ENCODE measurements at places on chromosomes 5 and 9. TPM values are rescaled to one million over a fixed set of nuclear protein-coding genes. Genes with fewer than 3 reads are reported as not detected.
A peak's percentile ranks its signal among the peaks of the same experiment; 100 is the strongest.

DNA sequence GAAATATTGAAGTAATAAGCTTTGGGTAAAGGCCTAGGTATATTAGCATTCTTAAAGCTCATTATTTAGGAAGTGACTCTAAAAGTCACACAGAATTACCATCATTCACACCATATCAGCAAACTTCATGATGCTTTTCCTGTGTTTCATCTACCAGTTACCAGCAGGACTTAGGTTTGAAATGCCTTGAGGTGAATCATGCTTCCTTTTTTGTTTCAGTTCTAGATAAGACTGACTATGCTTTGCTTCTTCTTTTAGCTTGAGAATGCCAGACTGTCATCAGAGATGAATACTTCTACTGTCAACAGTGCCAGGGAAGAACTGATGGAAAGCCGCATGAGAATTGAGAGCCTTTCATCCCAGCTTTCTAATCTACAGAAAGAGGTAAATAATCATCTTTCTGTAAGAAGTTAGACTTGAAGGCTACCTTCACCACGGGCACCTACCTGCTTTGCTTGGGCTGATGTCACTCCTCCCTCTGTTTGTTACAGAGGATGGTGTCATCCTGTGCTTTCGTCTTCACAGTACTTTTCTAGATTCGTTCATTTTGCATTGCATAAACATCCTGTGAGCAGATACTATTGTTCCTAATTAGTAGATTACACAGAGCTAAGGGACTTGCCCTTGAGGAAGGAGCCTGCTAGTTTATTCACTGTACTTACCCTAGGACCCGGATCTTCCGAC lies 34.7 kb downstream of the LMNB1 start:
- no peak for DNase-seq

DNA sequence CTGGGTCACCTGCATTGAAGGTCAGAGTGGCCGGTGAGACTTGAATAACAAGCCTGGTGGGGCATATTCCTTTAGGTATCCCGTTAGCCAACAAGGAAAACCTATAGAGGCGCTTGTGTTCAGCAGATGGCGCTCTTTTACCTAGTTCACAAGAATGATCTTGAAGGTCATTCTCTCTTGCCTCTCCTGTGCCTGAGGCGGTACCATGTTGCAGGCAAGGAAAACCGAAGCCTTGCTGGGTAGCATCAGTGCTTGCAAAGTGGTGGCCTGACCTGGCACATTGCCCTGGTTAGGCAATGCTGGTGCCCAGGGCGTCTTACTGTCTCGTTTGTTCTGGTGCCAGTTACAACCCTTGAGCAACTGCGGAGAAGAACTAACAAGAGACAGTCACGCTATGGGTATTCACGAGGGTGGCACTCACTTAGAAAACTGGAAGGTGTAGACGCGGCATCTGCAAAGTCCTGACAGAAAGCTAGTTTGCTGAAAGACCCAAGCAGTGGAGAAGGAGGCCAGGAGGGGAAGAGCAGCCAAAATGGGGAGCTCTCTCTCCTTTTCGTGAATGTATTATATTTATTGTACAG lies 56.7 kb downstream of the AOPEP start:
- DNase-seq, result peak; percentile 84

- DNase-seq, result no peak
Measured at GRCh38 chr5:152256580-152256979, 148.5 kb downstream of the NMUR2 start.

DNA sequence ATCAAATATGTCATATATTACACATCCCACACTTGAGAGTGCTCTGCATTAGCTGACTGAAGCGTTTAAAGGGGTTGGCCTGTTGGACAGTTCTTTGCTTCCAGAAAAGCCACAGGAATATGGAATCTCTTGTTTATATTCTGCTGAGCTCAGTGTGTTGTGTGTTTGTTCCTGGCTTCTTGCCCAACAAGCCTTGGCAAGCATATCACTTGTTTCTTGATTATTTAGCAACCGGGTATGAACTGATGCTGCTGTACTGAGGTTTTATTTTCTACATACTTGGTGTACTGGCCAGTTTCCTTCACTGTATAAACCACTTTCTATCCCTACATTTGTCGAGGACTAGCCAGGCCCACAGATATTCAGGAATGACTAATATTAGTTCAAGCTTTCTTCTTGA lies 378.9 kb downstream of the KCTD16 start:
- DNase-seq, result no peak

Gene RANBP6
- total RNA-seq, result 21.6 TPM

DNA sequence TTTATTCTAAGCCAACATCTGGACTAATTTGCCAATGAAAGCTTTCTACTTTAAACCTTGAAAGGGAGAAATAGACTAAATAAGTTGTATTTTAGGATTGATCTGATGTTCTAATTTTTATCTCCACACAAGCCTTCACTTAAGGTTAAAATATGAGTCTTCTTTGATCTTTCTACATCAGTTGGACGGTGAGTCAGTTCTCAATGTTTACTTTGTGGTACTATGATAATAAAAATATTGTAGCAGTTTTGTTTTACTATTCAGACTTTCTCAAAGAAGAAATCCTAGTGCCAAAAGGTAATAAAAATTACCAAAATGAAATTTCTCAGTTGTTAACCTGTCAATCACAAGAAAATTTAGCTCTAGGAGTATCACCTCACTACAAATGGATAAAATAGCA lies 203.5 kb upstream of the RGMB start:
- DNase-seq, result no peak

Gene TRIM7
- 6.4 TPM for total RNA-seq

GRCh38 chr5:120304663-120305062 lies 159.4 kb upstream of the PRR16 start:
- DNase-seq, result no peak

Gene ISOC1
- total RNA-seq, result 73.7 TPM

GRCh38 chr5:126460977-126461376 lies 37.8 kb downstream of the GRAMD2B start:
- no peak for DNase-seq

DNA sequence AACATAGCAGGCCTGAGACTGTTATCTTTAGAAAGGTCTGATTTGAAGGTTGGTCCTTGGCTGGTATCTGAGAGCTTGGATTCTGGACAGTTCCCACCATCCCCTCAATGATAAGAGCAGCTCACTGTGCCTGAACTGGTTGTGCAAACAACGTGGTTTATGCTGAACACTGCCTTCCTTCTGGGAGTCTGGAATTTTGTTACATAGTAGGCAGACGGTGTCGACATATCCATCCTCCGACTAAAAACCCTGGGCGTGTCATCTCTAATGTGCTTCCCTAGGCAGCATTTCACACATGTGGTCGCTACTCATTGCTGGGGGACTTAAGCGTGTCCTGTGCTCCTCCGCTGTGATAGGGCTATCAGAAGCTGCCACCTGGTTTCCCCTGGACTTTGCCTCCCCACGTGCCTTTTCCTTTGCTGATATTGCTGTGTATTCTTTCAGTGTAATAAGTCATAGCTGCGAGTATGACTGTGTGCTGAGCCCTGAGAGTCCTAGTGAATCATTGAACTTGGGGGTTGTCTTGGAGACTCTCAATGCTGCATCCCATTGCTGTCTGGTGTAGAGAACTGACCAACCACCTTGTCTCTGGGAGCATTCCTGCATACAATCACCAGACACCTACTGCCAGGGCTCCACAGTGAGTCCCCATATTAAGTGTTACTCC lies 119.1 kb upstream of the TBC1D2 start:
- no peak for DNase-seq

Gene DOCK2
- 4.6 TPM for total RNA-seq

DNA sequence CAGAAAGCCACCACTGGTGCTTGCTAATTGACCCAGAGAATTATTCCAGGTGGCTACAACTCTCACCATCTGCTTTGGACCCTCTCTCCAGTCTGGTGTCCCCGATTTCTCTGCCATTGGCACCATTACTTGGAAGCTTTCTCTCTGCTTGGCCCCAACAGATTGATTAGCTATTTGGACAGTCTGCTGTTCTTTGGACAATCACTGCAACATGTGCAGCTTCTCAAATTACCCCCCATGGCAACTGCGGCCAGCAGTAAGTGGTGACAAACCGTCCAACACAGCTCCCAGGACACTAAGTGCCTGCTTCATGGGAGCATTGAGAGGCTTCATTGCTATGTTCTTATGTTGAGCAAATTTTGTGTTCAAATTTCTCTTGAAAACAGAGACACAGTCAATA lies 309.8 kb downstream of the TAF11L14 start:
- DNase-seq, result no peak

- DNase-seq, result no peak
Measured at GRCh38 chr5:17678751-17679324, 44.6 kb downstream of the TAF11L14 start.

- DNase-seq, result no peak
Measured at GRCh38 chr5:37751227-37751626, 88.6 kb downstream of the GDNF start.

All from cardiac septum (tissue), 1 donor.